Activated CD4-positive, alpha-beta memory T cell treated with anti-CD3 and anti-CD28 coated beads, Interleukin-2, amount 10 ng/mL, durations not matched to agents 7 days and 5 days (primary cell): ENCODE measurements at places on chromosomes 16 and 17. TPM values are rescaled to one million over a fixed set of nuclear protein-coding genes. Genes with fewer than 3 reads are reported as not detected.

The MEIOC gene
- total RNA-seq, result not detected

The TBC1D3I gene
- total RNA-seq, result 0.15 TPM

The VWA3A gene
- 0.18 TPM for total RNA-seq

The FOXN1 gene
- total RNA-seq, result not detected

GRCh38 chr17:38510421-38511149 lies 82.3 kb downstream of the ARHGAP23 start:
- DNase-seq, result no peak
- H3K4me3 ChIP-seq, result no peak overlapping the region

DNA sequence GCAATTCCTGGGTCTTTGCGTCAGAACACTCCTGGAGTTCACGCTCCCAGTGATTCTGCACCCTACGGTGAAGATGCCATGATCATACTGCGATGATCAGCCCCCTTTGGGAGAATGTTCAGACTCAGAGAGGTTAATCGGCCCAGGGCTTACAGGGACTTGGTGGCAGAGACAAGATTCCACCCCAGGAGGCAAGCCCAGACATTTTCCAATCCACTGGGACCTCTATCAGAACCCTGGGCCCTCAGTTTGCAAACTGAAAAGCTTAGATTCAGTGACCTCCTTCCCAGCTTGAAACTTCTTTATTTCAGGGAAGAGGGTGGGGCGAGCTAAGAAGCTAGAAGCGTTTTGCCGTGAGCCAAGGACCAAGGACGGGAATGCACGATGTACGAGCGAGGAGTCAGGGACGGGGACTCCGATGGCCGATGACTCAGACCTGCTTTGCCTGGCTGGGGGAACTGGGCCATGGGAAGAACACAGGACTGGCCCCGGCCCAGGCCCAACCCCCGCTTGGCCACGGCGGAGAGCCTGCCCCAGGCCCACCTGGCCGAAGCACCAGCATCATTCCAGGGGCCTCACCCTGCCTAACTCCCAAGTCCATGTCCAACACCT lies 34.7 kb downstream of the SOCS3 start:
- H3K27ac ChIP-seq, result no peak overlapping the region
- no peaks in the 10 kb centered on the region for H3K27me3 ChIP-seq
- no peak overlapping the region for H3K4me3 ChIP-seq
- no peak for DNase-seq

DNA sequence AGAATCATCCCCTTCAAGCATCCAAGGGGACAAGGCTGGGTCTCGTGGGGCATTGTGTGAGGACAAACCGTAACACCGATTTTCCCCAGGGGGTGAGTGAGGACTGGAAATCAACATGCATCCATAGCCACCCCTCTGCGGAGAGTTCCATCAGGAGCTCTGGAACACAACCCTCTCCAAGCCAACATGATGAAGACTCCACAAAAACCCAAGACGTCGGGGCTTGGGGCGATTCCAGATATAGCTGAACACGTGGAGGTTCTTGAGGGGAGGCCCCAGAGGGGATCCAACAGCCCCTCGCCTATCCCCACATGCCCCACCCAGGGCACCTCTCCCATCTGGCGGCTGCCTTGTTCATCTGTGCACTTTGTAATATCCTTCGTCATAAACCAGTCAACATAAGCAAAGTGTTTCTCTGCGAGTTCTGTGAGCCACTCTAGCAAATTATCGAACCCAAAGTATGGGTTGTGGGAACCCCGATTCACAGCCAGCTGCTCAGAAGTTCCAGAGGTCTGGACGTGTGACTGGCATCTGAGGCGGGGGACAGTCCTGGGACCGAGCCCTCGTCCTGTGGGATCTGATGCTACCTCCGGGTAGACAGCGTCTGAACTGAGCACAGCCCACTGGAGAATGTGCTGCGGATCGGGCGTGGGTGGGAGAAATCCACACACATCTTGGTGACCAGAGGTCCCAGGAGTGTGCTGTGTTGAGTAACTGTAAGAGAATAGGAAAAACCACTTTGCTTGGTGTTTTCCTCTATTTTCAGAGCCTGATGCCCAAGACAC lies 55.5 kb downstream of the RPH3AL start:
- no peak for DNase-seq
- no peaks in the 10 kb centered on the region for H3K36me3 ChIP-seq
- no peaks in the 10 kb centered on the region for H3K27me3 ChIP-seq
- peaks cover 2% of the 10 kb centered on the region for H3K4me1 ChIP-seq

DNA sequence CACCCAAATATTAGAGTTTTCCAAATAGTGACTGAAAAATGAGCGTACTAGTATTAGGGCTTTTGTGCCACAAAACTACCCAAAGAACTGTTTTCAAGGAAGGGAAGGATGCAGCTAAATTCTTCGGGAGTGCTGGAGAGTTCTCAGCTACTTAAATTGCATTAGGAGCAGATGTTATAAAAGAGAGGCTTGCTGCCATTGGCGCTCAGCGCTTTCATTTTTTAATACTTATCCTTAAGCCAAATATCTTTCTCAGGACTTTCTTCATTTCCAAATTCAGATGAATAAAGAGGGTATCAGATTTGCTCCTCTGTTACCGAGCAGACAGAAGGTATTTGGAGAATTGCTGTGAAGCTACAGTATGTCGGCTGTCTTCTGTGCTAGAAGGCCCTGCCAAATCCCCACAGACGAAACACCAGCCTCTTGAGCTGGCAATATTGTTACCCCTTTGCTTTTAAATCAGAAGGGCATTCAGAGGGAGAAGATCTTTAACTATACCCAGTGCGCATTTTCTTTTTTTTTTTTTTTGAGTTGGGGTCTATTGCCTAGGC lies 47.2 kb upstream of the CLEC18A start:
- DNase-seq, result no peak
- H3K27me3 ChIP-seq, result no peaks in the 10 kb centered on the region
- no peaks in the 10 kb centered on the region for H3K4me1 ChIP-seq
- H3K27ac ChIP-seq, result no peak overlapping the region
- H3K4me3 ChIP-seq, result no peak overlapping the region
- peaks cover 6% of the 10 kb centered on the region for H3K36me3 ChIP-seq

- no peak for DNase-seq
- peaks cover 58% of the 10 kb centered on the region for H3K4me1 ChIP-seq
- no peaks in the 10 kb centered on the region for H3K27me3 ChIP-seq
Measured at GRCh38 chr17:57442401-57442823, 186.1 kb downstream of the MSI2 start.

DNA sequence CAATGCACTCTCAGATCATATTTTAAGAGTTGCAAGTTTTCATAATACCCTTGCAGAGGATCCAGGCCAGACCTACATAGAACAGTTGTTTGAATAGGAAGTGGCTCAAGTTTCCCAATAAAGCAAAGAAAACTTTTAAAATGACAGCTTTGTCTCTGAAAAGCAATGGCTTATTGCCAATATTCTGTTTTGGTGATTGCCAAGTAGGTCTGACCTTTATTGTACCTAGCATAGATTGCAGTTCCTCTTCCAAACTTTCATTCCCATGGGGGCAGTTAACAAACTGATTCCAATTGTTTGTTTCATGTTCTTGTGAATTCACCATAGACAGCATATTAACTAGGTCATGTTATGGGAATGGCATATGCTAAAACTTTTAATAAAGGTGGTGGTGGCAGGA lies 664.6 kb upstream of the CA10 start:
- H3K36me3 ChIP-seq, result no peaks in the 10 kb centered on the region
- no peaks in the 10 kb centered on the region for H3K27me3 ChIP-seq
- H3K4me1 ChIP-seq, result no peaks in the 10 kb centered on the region
- H3K27ac ChIP-seq, result no peak overlapping the region

DNA sequence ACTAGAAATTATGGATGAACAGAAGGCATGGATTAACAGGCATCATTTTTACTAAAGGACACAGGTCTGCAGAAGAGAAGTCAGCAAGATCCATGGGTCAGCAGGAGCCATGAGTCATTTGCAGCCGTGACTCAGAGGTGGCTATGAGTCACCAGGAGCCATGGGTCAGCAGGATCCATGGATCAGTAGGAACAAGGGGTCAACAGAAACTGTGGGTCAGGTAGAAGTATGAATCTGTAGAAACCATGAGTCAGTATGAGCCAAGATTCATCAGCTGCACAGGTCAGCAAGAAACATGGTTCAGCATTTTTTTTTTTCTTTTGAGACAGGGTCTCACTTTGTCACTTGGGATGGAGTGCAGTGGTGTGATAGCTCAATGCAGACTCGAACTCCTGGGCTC lies 58.2 kb upstream of the HS3ST4 start:
- no peak overlapping the region for H3K4me3 ChIP-seq
- DNase-seq, result no peak
- no peaks in the 10 kb centered on the region for H3K36me3 ChIP-seq
- no peaks in the 10 kb centered on the region for H3K4me1 ChIP-seq

DNA sequence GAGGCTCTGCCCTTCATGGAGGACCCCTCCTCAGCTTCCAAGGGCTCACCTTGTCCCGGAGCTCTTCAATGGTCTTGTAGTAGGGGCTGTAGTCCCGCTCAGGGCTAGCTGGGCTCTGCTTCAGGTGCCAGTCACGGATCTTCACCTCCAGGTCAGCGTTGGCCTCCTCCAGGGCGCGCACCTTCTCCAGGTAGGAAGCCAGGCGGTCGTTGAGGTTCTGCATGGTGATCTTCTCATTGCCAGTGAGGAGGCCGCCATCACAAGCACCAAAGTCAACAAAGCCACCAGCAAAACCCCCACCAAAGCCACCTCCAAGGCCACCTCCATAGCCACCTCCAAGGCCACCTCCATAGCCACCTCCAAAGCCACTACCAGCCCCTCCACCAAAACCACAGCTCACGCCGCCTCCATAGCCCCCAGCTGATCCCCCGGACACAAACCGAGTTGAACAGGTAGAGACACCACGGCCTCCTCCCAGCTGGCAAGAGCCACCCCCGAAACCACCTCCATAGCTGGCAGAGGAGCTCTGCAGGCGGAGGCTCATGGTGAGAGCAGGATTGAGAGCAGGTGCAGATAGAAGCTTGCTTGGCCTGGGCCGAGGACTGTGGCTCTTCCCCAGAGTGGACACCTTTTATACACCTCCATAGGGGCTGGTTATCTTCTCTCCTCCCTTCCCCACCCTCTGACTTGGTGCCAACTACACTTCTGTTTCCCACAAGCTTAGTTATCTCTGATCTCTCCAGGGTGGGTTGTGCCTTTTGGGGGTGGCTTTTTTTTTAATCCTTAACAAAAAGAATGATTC lies at the start of gene KRT13:
KRT13 (minus strand) TSS at position 606 of the 802 bp plus-strand sequence; CDS start at position 544, 62 bp downstream.
- H3K36me3 ChIP-seq, result no peaks in the 10 kb centered on the region
- peaks cover under 1% of the 10 kb centered on the region for H3K4me1 ChIP-seq
- DNase-seq, result no peak
- H3K27me3 ChIP-seq, result no peaks in the 10 kb centered on the region
- H3K4me3 ChIP-seq, result no peak within 1 kb of the TSS

- peak overlapping the region; percentile 44 for H3K27ac ChIP-seq
- H3K36me3 ChIP-seq, result peaks cover 63% of the 10 kb centered on the region
- no peak for DNase-seq
- H3K4me3 ChIP-seq, result no peak overlapping the region
- H3K27me3 ChIP-seq, result no peaks in the 10 kb centered on the region
- peaks cover 30% of the 10 kb centered on the region for H3K4me1 ChIP-seq
Measured at GRCh38 chr17:73210002-73210678, 17.3 kb downstream of the COG1 start.

GRCh38 chr17:74163271-74163821 lies 40.1 kb upstream of the RPL38 start:
- no peak overlapping the region for H3K4me3 ChIP-seq
- no peak overlapping the region for H3K27ac ChIP-seq
- H3K36me3 ChIP-seq, result no peaks in the 10 kb centered on the region
- no peaks in the 10 kb centered on the region for H3K4me1 ChIP-seq
- H3K27me3 ChIP-seq, result peaks cover 18% of the 10 kb centered on the region
- DNase-seq, result no peak

DNA sequence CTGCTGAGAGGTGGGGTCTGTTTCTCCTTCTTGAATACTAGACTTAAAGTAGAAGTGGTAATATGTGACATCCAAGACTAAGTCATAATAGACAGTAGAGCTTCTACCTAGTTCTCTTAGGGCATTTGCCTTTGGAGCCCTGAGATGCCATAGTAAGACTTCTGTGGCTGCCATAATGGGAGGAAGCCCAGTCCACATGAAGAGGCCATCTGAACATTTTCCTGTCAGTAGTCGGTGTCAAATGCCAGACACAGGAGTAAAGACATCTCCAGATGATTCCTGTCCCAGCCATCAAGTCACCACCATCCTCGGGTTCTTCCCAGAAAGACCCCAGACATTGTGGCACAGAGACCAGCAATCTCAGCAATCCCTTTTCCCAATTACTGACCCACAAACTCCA lies 58.1 kb upstream of the IRX6 start:
- no peaks in the 10 kb centered on the region for H3K27me3 ChIP-seq
- H3K4me3 ChIP-seq, result no peak overlapping the region
- no peaks in the 10 kb centered on the region for H3K36me3 ChIP-seq
- H3K27ac ChIP-seq, result no peak overlapping the region
- no peak for DNase-seq
- no peaks in the 10 kb centered on the region for H3K4me1 ChIP-seq

DNA sequence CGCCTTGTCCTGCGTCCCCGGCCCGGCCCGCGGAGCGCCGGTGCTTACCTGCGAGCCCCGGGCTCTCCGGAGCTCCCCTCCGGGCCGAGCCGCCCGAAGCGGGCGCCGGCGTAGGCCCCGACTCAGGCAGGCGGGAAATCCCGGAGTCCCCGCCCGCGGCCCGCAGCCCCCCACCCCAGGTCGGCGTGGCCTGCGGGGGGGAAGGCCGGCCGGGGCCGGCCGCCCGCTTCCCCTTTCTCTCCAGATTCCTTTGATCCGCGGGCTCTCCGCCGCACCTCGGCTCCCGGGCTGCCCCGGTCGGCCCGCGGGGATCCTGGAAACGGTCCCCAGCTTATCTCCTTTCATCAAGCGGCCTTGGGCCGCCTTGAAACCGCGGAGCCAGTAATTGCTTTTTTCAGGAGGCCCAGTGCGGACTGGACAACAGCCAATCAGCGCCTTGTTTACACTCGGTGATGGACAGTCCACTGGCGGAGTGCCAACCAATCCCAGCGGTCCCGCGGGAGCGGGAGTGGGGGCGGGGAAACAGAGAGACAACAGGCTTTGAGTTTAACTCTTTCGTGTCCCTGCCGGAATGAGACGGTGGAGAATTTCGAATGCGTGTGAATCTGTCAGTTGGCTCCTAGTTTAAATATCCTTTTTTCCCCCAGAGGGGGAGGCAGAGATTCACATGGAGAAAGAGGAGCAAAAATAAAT lies 1.4 kb upstream of the BAHCC1 start:
- peaks cover 62% of the 10 kb centered on the region for H3K27me3 ChIP-seq
- peak; percentile 76 for DNase-seq
- peaks cover 28% of the 10 kb centered on the region for H3K4me1 ChIP-seq
- peak overlapping the region; percentile 49 for H3K4me3 ChIP-seq
